ENCODE measurements at places on chromosomes 4 and X. TPM values are rescaled to one million over a fixed set of nuclear protein-coding genes. Genes with fewer than 3 reads are reported as not detected.

Gene ZFP42
- total RNA-seq: not detected

Gene MGST2
- total RNA-seq: 9.2 TPM

Gene LAS1L
- 20.3 TPM for total RNA-seq

Gene NUDT9
- total RNA-seq: 3.1 TPM

Gene AFM
- total RNA-seq: not detected

Gene WDR19
- total RNA-seq: 16.5 TPM

Gene COL4A6
- not detected for total RNA-seq

Gene PDLIM3
- 0.10 TPM for total RNA-seq

Gene FAT4
- 0.52 TPM for total RNA-seq

Gene RAB40A
- total RNA-seq: not detected

Gene EMD
- total RNA-seq: 39.3 TPM

Gene CPE
- total RNA-seq: 0.10 TPM

Gene SSX4B
- total RNA-seq: not detected

Gene SPIN4
- 2.8 TPM for total RNA-seq

All from mononuclear cell (primary cell).